Naive thymus-derived CD8-positive, alpha-beta T cell (primary cell): ENCODE measurements at places on chromosomes 5 and 9. TPM values are rescaled to one million over a fixed set of nuclear protein-coding genes. Genes with fewer than 3 reads are reported as not detected.
A peak's percentile ranks its signal among the peaks of the same experiment; 100 is the strongest.

DNA sequence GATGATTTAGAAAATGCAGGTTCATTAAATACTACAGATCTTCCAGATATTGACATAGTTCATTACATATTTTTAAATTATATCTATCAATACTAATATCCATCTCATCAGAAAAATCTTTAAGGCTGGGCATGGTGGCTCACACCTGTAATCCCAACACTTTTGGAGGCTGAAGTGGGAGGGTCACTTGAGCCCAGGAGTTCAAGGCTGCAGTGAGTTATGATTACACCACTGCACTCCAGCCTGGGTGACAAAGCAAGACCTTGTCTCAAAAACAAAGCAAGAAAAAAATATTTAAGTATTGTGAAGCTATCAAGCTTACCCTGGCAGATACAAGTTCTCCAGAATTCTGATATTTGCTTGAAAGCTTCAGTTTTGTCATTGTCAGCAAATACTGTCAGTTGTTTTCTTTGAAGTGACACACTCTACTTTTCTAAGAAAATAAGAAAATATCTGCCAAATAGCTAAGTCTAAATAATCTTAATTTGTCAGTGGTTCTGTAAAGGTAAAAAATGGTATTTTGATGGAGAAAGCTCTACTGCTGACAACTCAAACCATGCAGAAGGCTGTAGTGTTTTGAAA lies 14.9 kb downstream of the LYRM7 start:
- no peak for DNase-seq

Gene FBN2
- polyA plus RNA-seq = not detected

DNA sequence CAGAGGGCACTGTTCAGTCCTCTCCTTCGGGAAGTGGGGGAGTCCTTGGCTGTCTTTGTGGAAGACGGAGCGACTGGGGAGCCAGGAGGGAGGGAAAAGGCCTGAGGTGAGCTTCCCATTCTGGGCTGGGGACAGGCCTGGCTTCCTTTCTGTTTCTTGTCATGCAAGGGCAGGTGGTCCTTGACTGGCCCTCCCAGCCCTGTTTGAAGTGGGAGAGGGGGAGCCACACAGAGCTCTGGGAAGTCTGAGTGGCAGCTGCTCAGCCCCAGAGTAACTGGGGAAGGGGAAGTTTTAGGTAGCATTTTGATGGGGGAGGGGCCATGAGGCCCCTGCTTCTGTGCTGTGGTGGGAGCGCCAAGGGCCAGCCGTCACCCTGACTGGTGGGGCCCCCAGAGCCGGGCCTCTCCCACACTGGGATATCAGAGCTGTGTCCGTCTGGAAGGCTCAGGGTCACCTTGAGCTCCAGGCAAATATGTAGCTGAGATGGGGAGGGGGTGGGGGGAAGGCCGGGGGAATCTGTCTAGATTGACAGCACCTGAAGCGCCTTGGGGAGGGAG lies 6.5 kb downstream of the UNC5A start:
- no peak for DNase-seq

GRCh38 chr9:5650356-5651105 lies 21.6 kb downstream of the RIC1 start:
- DNase-seq = no peak

- no peak for DNase-seq
These were observed 472 bp downstream of the FBXO4 start for GRCh38 chr5:41925555-41925951.

- DNase-seq = peak; percentile 64
These were observed 300.7 kb downstream of the MLLT3 start for GRCh38 chr9:20321423-20322082.

- no peak for DNase-seq
These were observed 35.3 kb downstream of the ERBIN start for GRCh38 chr5:65961633-65962032.

GRCh38 chr9:101562966-101563365 lies 29.3 kb downstream of the RNF20 start:
- DNase-seq = no peak

Gene CSF1R
- 0.55 TPM for polyA plus RNA-seq

DNA sequence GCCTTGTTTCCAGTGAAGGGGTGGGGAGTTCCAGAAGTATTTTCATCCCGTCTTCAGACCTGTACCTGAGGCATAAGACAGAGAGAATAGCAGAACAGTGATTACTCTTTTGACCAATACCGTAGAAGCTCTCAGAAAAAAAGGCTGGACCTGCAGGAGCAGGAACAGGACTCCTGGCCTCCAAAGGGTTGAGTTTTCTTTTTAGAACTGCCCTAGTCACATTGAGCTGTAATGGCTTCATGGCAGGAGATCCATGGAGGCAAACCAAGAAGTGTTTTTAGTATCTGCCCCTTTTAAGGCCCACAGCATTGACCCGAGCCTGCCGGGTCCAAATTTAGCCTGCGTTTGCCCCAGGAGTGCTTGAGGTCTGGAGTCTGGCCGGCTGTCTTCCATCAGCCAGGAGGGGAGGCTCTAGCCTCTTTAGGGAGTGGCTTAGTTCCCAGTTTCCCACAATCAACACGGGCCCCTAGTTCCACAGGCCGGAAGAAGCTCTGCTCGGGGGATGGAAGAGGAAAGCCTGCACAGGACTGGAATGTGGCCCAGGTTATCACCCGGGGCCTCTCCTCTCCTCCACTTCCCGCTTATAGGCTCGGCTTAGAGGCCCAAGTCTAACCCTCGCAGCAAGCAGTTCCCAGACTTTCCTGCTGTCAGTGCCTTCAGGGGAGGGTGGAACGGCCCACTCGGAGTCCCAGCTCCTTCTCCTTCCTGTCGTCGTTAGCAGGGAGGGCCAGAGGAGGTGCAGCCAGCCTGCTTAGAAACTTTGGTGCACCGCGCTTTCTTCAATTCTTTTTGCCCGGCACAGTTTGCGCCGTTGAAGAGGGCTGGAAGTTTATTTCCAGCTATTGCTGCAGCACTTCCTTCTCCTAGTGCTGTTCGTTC lies 80.7 kb downstream of the C9orf152 start:
- DNase-seq = no peak

Gene SPATA31A3
- not detected for polyA plus RNA-seq

GRCh38 chr9:108382310-108382709 lies 473.5 kb downstream of the ACTL7B start:
- no peak for DNase-seq

GRCh38 chr9:133357656-133358055 lies 1.3 kb downstream of the SURF2 start:
- DNase-seq = no peak

- DNase-seq = no peak
These were observed 52.0 kb downstream of the PJA2 start for GRCh38 chr5:109357807-109358206.

- DNase-seq = no peak
These were observed 3.2 kb downstream of the NEK6 start for GRCh38 chr9:124260769-124261603.

DNA sequence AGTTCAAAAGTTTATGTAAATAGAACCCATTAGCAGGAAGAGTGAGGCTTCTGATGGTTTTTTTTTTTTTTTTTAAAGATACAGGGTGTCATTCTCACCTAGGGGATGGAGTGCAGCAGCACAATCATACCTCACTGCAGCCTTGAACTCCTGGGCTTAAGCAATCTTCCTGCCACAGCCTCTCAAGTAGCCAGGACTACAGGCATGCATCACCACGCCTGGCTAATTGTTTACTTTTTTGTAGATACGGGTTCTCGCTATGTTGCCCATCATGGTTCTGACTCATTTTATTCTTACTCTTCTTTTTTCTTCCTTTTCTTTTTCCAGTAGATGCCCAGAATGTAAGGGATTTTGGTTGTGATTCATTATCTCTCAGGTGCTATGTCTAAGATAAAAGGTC lies 201.1 kb downstream of the NNT start:
- DNase-seq = no peak

Gene TTC23L
- not detected for polyA plus RNA-seq

GRCh38 chr5:9174446-9174845 lies 371.4 kb downstream of the SEMA5A start:
- no peak for DNase-seq

GRCh38 chr9:101027236-101027635 lies 1.3 kb upstream of the PLPPR1 start:
- DNase-seq = no peak

GRCh38 chr9:92254381-92255337 lies 38.8 kb downstream of the IARS1 start:
- no peak for DNase-seq

DNA sequence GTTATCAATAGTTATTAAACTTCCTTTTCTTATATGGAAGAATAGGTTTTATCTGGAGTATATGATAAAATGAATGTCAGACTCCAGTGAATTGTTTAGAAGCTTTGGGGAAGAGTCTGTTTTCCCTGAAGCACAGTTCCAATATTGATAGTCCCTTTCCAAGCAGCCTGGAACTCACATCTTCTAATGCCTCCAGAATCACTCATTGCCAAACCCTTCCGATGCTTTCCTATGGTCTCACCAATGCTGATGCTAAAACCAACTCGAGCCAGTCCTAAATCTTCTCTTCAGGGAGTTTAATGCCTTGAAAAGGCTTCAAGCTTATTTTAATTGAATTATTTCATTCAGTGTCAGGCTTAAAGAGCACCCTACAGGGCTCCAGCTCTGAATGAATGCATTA lies 121.2 kb downstream of the PTTG1 start:
- no peak for DNase-seq

Gene SMIM3
- polyA plus RNA-seq = 8.6 TPM

Gene HRH2
- 2.6 TPM for polyA plus RNA-seq

Gene MED27
- polyA plus RNA-seq = 36.6 TPM

GRCh38 chr5:2529371-2530092 lies 221.9 kb downstream of the IRX2 start:
- DNase-seq = no peak

DNA sequence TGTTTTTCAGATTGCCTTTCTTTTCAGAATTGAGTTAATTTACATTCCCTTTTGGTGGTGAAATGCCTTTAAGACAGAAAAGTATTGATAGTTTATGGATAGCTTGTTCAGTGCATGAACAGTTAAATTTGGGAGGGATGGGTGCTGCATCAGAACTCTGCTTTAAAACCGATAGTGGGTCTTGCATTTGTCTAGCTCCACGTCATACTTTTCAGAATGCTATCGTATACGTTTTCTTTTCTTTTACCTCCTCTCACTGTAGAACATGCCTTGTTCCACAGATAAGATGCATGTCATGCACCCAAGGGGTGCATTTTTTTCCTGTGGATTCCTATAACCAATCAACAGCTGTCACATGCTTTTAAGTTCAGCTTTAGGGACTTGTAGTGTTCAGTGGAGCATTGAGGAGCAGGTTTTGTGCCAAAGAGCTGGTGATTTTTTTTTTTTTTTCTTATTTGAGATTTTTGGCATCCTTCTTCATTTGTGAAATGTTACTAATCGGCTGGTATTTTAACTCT lies 2.3 kb downstream of the SLC44A1 start:
- DNase-seq = no peak

Gene NR2F1
- not detected for polyA plus RNA-seq

GRCh38 chr9:73264631-73265030 lies 113.0 kb downstream of the ANXA1 start:
- DNase-seq = no peak

DNA sequence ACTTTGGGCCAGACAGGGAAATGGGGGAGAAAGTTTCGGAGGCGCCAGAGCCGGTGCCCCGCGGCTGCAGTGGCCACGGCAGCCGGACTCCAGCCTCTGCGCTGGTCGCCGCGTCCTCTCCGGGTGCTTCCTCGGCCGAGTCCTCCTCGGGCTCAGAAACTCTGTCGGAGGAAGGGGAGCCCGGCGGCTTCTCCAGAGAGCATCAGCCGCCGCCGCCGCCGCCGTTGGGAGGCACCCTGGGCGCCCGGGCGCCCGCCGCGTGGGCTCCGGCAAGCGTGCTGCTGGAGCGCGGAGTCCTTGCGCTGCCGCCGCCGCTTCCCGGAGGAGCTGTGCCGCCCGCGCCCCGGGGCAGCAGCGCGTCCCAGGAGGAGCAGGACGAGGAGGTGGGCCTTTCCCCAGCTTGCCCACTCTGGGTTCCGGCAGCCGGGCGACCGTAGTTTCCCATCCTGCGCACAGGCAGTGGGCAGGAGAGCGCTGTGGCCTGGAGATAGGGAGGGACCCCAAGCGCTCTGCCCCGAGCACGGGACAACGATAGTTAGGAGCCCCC lies 516 bp downstream of the MAST4 start:
- no peak for DNase-seq

DNA sequence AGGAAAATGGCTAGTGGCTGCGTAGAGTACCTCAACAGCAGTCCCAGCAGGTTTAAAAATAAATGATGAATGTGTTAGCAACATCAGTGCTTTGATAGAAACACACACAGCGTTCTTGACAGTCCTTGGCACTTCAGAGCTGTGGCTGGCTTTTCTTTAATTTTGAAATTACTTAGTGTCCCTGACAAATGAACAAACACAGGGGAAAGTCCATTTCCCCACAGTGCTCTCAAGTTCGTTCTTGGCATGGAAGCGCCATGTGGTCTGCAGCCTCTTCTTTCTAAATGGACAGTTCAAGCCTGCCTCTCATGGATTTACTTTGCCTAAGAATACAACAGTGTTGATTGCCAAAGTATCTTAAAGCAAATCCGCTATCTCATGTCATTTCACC lies 102.2 kb downstream of the ADAMTS12 start:
- DNase-seq = no peak

DNA sequence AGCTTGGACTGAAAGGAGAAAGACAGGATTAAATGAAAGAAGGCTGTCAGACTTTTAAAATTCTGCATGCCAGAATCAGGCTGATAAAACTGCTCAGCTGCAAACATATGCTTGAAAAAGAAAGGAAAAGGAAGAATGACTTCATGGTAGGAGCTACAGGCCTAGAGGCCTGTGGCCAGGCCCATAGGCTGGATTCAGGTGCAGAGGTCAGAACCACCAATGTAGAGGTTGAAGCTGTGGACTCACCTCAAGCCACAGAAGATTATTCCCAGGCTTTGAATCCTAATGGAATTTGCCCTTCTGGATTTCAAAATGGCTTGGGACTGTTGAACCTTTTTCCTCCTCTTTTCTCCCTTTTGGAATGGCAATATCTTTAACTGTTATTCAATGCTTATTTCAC lies 47.7 kb downstream of the TMEM38B start:
- DNase-seq = no peak

- DNase-seq = no peak
These were observed 446.2 kb upstream of the RIOK2 start for GRCh38 chr5:97629276-97629675.

DNA sequence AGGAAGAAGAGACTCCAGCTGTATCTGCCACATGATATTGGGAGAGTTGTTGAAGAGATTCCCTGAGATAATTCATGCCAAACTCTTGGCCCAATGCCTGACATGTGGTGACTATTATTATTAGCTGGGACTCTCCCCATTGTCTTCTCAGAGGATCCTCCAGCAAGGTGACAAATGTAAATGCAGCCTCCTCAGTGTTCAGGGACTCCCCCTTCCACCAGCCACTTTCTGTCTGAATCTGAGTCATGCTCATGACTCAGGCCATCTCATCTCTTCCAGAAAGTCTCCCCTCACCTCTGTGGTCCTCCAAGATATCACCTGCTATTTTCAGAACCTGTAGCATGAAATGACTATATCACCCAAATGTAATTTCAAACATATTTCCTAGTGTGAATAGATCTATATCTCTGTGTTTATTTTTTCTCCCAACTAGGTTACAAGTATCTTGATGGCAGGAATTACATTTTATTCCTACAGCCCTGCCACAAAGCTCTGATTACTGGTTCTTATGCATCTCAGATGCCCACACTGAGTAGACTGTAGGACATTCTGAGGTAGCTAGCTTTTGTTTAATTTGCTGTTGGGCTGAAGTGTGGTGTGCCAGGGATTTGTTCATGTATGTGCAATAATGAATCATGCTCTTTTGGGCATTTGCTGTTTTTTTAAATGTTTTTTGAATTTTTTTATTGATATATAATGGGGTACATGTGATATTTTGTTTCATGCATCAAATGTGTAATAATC lies 126.6 kb upstream of the IL12B start:
- peak; percentile 4 for DNase-seq

Gene GAPT
- 0.43 TPM for polyA plus RNA-seq

Gene CTNND2
- not detected for polyA plus RNA-seq

Gene IFNA13
- polyA plus RNA-seq = not detected

- no peak for DNase-seq
These were observed 8.5 kb upstream of the GPR150 start for GRCh38 chr5:95611396-95611795.

Gene CDC20B
- polyA plus RNA-seq = not detected
